ENCODE measurements at places on chromosomes 4 and X. TPM values are rescaled to one million over a fixed set of nuclear protein-coding genes. Genes with fewer than 3 reads are reported as not detected.

GPR82 gene
- total RNA-seq = not detected

ELF4 gene
- total RNA-seq = 8.6 TPM

GAGE12J gene
- total RNA-seq = not detected

PPEF2 gene
- not detected for total RNA-seq

Data from aortic smooth muscle cell (primary cell).